Karpas-422 (cell line): ENCODE measurements at places on chromosomes 11 and 22. TPM values are rescaled to one million over a fixed set of nuclear protein-coding genes. Genes with fewer than 3 reads are reported as not detected.

DNA sequence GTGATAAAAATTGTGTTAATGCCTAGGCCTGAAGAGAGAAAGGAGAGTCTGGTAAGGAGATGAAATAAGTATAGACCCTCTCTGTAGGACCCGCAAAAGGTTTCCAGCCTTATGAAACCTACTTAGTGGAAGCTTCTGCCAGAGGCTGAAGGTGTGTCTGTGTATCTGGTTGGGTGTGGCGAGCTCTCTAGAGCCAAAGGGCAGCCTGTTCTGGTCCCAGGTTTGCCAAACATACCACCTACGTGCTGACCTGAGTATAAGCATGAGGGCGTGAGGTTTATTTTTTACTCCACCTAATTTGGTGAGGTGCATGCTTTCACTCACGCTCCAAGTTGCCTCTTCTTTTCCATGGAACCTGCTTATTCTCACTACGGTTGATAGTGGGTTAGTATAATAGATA, 5.6 kb downstream of the CSTPP1 start:
- no peak for DNase-seq

DNA sequence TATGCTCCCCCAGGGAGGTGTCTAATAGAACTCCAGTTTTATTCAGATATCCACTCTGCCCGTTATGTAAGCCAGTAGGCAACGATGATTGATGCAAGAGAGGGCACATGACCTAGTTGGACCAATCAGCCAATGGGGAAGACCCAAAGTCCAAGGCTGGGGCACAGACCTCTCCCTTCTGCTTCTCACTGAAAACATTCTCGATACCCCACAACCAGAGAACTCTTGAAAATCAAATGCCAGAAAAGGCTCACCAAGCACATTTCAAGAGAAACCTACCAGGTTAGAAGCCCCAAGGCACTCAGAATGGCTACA, 7.4 kb downstream of the HIRA start:
- DNase-seq: no peak

The OVCH2 gene
- not detected in 2 replicates for total RNA-seq

The CD3E gene
- total RNA-seq: 0.32 and 1.3 TPM in 2 replicates

The CABP4 gene
- total RNA-seq: 0.29 TPM in 1 of 2 replicates, not detected in the other

The MYRF gene
- 0.32 TPM in 1 of 2 replicates, not detected in the other for total RNA-seq

GRCh38 chr11:64814712-64815187, 4.4 kb upstream of the MEN1 start:
- DNase-seq: no peak

The HBG1 gene
- not detected in 2 replicates for total RNA-seq

GRCh38 chr22:40387746-40388145, 17.4 kb downstream of the SGSM3 start:
- no peak for DNase-seq

- DNase-seq: no peak
These were observed at the start of gene OR5W2 for GRCh38 chr11:55914482-55914881. Gene OR5W2 (minus strand): TSS chr11:55914582. CDS start chr11:55914582, 0 bp downstream.

GRCh38 chr22:31431950-31432349, 32.5 kb downstream of the DRG1 start:
- DNase-seq: no peak

DNA sequence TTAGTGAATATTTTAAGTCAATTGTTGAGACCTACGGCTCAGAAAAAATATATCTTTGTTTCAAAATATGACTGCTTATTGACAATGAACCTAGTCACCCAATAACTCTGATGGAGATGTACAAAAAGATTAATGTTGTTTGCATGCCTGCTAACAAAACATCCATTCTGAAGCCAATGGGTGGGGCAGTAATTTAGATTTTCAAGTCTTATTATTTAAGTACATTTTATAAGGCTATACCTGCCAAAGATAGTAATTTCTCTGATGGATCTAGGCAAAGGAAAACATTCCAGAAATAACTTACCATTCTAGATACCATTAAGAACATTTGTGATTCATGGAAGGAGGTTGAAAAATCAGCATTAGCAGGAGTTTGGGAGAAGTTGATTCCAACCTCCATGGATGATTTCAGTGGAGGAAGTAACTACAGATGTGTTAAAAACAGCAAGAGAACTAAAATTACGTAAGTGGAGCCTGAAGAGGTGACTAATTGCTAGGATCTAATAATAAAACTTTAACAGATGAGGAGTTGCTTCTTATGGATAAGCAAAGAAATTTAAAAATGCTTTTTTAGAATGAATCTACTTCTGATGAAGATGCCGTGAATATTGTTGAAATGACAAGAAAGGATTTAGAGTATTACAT, 26.4 kb upstream of the OR8D2 start:
- DNase-seq: no peak

- no peak for DNase-seq
These were observed 29.1 kb downstream of the SERPIND1 start for GRCh38 chr22:20802922-20803553.

DNA sequence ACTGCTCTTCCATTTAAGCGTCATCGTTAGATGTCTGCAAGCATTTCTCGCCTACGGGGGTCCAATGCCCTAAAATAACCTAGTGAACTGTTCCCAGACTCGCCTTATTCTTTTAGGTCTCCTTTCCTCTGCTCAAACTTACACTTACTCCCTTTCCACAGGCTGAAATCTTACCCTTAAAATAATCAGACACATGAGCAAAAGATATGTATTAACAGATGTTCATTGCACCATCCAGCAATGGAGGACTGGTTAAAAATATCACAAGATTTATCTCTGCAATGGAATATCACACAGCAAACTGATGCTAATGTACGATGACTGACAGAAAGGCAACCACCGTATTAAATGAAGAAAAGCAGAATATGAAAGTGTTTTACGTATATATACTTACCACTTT, 1.6 kb upstream of the CSTF3 start:
- no peak for DNase-seq

DNA sequence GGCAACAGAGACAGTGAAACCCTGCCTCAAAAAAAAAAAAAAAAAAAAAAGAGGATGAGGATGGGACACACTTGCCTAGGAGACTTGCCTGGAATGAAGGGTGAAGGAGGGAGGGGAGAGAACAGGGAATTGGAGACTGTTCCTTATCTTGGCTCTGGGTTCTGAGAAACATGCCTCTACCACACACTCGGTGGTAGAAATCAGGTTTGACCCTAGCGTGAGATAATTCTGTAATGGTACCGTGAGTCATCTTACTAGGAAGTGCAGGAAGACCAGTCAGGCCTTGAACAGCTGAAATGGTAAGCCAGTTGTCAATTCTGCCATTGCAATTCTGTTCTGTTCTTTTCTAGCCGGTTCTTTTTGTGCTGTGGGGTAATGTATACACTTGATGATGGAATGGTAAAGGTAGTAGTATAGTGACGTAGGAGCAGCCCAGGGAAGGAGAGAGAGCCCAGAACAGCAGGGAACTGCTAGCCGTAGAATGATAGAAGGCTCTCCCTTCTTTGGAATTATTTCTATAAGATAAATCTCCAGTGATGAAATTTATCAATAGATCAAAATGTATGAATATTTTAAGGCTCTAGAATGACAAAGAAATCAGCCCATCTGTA, 3.9 kb upstream of the AMBRA1 start:
- no peak for DNase-seq

DNA sequence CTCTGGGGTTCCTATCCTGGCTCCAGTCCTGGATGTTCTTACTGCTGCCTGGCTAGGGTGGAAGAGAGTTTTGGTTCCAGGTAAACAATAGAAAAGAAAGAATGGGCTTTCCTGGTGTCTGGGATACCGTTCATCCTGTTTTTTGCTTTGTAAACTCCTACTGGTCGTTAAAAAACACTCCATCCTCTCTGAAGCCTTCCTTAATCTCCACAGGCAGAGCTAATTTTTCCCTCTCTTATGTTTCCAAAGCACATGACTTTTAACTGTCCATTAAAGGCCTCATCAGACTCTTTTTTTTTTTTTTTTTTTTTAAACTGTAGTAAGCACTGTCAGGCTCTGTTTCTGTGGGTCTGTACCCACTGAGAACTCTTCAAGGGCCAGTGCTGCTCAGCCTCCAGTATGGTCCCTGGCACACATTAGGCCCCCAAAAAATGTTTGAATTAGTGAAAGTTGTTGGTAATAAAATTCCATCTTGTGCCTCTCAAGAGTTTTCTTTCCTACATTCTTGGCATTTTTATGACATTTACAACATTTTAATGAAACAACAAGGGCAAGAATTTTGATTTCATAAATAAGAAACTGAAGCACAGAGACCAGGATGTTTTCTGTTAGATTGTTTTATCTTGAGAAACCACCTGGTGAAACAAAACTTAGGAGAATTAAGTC, 104.2 kb downstream of the TEAD1 start:
- DNase-seq: no peak

The CRKL gene
- 42.0 and 58.4 TPM in 2 replicates for total RNA-seq

- no peak for DNase-seq
These were observed 16.6 kb upstream of the BAIAP2L2 start for GRCh38 chr22:38126928-38127668.

GRCh38 chr11:66068154-66068821, 1.8 kb upstream of the PACS1 start:
- DNase-seq: peak; percentile 89

The MS4A4A gene
- total RNA-seq: not detected in 2 replicates

DNA sequence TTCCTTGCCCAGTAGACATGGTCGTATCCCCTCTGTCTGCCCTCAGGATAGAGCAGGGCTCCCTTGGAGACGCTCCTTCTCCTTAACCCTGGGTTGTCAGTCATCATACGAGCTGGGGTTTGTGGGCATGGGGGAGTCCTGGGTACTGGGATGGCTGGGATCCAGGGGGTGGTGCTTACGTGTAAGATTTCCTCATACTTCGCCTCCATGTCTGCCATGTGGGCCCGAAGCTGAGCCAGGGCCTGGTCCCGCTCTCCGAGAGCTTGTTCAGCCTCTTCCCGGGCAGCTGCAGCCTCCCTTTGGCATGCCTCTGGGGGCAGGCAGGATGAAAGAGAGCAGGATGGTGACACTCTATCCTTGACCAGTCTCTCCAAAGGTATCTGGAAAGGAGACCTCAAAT, 5.3 kb downstream of the NHERF4 start:
- no peak for DNase-seq

The PKDREJ gene
- total RNA-seq: not detected in 2 replicates

DNA sequence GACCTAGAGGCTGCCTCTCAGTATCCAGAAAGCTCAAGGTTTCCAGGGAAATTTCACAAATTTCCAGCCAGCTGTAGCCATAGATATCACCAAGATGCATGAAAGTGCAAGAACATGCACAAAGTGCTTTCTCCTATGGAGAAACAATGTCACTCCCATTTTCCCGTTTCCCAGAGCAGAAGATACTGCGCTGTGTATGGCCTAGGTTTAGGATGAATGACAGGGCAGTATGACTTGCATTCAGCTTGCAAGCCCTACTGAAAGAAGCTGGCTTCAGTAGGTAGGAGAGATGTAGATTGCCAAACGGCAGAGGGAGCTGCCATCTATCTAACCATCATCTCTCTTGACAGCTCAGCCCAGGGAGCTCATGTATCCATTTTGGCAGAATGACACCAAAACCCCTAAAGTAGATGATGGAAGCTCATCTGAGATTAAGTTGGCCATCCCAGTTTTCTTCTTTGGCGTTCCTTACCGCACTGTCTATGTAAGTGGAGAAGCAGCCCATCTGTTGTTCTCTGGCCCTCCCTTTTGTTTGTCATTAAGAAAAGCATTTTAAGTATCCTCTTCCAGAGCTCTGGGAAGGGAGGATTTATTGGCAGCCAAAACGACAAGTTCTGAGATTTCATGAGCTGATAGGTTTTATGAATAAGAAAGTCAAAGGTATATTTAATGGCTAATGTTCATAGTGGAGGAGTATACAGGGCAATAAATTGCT, 4.6 kb downstream of the TECTA start:
- peak; percentile 45 for DNase-seq

GRCh38 chr11:1162491-1163311, 4.9 kb downstream of the MUC5AC start:
- no peak for DNase-seq

DNA sequence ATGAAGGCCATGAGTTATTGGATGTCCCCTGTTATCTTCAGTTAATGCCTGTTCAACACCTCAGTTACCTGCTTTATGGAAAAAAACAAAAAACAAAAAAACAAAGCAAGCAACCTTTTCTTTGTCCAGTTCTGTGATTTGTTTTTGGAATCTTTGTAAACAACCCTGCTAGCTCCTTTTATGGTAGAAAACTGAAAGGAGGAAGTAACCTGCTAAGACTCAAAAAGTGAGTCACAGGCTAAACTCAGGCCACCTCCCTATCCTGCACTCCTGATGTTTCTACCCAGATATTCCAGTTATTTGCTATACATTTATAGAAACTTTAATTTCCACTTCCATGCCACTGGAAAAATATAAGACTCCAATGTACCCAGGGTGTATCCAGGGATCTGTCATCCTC, 20.6 kb upstream of the TLCD5 start:
- no peak for DNase-seq

GRCh38 chr11:103703954-103704353, 332.5 kb upstream of the DDI1 start:
- DNase-seq: no peak

The APOBEC3C gene
- 6.2 TPM in 2 replicates for total RNA-seq

GRCh38 chr22:30474683-30475424, 3.0 kb upstream of the SEC14L3 start:
- no peak for DNase-seq

The ELF5 gene
- total RNA-seq: not detected in 2 replicates
